Stimulated activated CD4-positive, alpha-beta T cell treated with anti-CD3 and anti-CD28 coated beads, TNF-alpha, amount 100 ng/mL, for 24 hours (primary cell): ENCODE measurements at places on chromosomes 12 and 14.

GRCh38 chr12:7106082-7106481 is 2.9 kb downstream of the C1RL start:
- no peak for DNase-seq

GRCh38 chr12:122874081-122874480 is 21.8 kb downstream of the VPS37B start:
- DNase-seq = no peak

DNA sequence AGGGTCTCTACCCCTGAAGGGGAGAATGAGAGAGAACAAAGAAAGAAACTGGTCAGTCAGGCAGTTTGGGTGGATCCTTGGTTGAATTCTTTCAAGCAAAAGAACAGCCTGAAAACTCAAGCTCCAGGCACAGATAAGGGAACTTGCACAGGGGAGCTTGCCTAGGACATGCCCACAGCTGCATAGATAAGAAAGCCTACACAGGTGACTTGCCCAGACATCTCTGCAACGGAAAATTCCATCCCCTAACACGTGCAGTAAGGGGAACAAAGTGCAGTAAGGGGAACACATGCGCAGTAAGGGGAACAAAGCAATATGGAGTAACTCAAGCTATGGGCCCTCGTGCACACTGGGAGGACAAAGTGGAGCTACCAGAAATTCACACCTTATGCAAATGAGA is 540.1 kb upstream of the MIS18BP1 start:
- no peak for DNase-seq

DNA sequence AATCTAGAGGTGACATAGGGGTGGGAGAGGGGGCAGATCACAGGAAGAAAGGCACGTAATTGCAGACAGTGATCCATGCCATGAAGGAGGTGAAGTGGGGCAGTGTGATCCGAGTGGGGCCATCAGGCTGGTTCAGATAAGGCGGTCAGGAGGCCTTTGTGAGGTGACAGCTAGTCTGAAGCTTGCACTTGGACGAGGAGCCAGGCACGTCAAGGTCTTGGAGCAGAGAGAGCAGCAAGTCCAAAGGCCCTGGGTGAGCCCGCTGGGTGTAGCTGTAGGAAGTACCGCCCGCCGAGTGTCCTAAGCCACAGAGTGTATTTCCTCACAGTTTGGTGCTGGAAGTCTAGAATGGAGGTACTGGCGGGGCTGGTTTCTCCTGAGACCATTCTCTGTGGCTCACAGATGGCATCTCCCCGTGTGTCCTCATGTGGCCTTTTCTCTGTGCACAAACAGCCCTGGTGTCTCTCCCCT is 23.6 kb downstream of the RHOF start:
- DNase-seq = no peak

DNA sequence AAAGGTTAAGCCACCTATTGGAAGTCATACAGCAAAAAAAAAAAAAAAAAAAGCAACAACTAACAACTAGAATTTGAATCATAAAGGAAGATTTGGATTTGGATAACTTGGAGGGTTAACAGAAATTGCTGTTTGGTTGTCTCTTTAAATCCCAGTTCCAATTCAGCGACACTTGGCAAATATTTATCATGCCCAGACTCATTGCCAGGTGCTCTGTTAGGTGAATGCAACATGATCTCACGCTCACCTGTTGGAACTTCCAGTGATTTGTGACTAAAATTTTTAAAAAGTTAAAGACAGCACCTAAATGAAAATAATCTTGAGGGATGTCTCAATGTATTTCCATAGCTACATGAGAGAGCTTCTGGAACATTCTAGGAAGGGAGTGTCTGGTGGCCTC is 103.7 kb downstream of the TBX3 start:
- no peak for DNase-seq
